ENCODE measurements at places on chromosomes 11 and 22.

GRCh38 chr11:102807921-102808320, 10.0 kb upstream of the MMP1 start:
- no peak for DNase-seq

GRCh38 chr11:67999704-68000103, 4.2 kb downstream of the UNC93B1 start:
- no peak for DNase-seq

DNA sequence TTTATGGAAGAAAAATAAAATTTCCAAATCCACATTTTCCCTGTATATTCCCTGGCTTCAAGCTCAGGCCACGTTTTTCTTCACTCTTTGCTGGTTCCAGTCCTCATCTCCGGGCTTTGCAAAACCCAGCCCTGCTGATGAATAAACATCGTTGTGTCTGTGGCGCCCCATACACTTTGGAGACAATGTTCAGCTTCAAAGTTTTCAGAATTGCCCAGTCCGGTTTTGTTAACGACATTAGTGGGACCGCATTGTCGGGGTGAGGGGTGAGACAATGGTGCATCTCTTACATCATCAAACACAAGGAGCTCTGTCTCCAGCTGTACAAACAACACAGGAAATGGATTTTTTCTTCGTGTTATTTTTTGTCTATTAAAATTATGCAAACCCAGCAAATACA, 53.4 kb upstream of the HTATIP2 start:
- DNase-seq, result no peak

DNA sequence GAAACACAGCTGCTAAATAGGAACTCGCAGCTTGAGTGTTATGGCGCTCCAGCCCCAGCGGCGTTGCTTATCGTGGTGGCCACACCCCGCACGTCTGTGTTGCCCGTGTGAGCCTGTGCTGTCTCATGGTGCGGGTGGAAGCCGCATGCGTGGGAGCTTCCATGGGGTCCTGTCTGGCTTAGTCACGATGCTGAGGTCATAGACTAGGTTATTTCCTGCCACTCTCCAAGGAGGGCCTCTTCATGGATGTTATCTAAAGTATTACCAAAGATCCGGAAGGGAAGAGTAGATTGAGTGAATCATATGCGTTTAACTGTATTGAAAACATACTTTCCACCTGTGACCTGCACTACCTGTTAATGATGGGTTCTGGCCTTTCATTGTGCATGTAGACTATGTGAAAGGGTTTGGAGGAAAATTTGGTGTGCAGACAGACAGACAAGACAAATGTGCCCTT, 21.7 kb downstream of the CTTN start:
- DNase-seq, result no peak

Data from suppressor macrophage treated with lipopolysaccharide for 4 hours (primary cell).